ENCODE measurements at places on chromosomes 16 and 17.

DNA sequence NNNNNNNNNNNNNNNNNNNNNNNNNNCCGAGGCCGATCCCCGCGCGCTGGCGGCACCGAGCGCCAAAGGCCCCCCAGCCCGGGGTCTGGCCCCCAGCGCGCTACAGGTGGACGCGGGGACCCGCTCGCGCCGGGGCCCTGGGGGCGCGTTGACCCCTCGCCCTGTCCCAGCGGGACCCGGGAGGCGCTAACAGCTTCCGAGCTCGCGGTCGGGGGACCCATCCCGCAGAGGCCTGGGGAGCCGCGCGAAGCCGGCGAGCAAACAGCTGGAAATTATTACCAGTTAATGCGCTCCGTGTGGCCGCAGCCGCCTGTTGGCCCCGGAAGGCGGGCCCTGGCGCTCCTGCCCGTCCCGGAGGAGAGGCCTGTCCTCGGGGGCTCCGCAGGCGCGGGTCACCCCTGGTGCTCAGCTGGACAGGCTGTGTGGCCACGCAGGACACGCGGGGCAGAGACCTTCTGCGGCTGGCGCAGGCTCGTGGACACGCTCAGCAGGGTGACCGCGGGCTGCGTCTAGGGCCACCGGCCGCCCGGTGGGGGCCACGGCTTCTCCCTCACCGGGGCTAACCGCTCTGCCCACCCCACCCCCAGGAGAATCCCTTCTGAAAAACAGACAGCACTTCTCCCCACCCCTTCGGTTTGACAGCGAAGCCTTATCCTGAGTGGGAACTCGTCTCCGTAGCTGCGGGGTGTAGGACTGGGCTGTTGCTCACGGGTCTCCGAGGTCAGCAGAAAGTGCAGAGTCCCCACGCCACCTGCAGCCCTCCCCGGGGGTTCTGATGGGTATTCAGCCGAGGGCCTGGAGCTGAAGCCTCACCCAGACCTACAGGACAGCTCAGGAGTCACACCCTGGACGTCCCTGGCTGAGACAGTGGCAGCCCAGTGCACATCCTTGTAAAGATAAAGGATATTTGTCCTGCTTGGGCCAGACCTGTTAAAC, 138.7 kb upstream of the RPH3AL start:
- DNase-seq = no peak

DNA sequence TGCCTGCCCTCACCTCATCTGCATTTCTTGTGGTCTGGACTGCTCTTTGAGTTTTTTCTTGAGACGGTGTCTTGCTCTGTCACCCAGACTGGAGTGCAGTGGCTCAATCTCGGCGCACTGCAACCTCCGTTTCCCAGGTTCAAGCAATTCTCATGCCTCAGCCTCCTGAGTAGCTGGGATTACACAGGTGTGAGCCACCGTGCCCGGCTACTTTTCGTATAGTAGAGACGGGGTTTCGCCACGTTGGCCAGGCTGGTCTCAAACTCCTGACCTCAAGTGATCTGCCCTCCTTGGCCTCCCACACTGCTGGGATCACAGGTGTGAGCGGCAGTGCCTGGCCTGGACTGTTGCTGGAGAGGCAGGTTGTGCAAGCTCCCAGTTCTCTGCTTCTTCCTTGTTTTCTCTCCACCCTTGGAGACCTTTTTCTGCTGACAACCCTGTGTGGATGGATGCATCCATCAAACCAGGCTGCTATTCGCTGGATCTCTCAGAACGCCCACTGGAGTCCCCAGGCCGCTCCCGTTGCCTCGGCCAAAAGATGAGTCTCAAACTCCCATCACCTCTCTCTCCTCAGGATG, 22.7 kb upstream of the DBNDD1 start:
- no peak for DNase-seq

- DNase-seq = no peak
Measured at GRCh38 chr16:46862555-46863447, 21.4 kb upstream of the GPT2 start.

DNA sequence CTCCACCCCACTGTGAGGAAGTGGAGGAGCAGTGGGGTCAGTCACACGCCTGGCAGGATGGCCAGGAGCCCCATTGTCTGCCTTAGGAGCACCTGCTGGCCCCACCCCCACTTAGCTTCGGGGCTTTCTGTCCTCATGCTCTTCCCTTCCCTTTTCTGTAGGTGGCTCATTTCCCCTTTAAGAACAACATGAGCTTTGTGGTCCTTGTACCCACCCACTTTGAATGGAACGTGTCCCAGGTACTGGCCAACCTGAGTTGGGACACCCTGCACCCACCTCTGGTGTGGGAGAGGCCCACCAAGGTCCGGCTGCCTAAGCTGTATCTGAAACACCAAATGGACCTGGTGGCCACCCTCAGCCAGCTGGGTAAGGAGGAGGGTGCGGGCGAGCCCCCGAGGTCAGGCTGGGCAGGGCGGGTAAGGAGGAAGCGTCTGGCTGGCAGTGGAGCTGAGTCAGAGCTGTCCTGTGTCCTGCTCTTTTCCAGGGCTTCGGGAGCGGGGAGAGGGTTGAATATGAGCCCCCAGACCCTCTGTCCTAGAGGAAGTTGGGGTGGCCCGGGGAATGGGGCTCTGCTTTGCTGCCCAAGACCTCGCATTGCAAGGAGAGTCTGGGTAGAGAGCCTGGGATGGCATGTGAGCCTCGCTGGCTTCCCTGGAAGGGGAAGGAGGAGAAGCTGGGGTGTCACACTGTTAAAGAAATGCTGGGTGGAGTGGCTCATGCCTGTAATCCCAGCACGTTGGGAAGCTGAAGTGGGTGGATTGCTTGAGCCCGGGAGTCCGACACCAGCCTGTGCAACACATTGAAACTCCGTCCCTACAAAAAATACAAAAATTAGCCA, 9.2 kb upstream of the SERPINF1 start:
- no peak for DNase-seq

GRCh38 chr17:10337976-10338375, 34.8 kb downstream of the MYH13 start:
- no peak for DNase-seq

- DNase-seq = no peak
Measured at GRCh38 chr16:67528870-67529581, 397 bp downstream of the RIPOR1 start.
